Activated T-cell treated with anti-CD3 and anti-CD28 coated beads for 48 hours (primary cell): ENCODE measurements at places on chromosomes 7 and 10.
A peak's percentile ranks its signal among the peaks of the same experiment; 100 is the strongest.

DNA sequence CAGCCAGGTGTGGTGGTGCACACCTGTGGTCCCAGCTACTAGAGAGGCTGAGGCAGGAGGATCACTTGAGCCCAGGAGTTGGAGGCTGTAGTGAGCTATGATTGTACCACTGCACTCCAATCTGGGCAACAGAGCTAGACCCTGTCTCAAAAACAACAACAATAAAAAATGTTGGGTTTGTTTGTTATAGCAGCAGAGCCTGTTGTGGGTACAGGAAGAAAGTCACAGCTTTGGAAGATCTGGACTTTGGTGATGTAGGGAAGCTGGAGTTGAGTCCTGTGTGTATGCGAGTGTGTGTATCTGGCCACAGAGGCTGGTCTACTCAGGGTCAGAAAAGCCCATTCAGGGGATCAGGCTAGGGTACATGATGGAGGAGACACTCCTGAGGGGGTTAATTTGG lies 3.9 kb downstream of the GRID2IP start:
- no peak for DNase-seq

DNA sequence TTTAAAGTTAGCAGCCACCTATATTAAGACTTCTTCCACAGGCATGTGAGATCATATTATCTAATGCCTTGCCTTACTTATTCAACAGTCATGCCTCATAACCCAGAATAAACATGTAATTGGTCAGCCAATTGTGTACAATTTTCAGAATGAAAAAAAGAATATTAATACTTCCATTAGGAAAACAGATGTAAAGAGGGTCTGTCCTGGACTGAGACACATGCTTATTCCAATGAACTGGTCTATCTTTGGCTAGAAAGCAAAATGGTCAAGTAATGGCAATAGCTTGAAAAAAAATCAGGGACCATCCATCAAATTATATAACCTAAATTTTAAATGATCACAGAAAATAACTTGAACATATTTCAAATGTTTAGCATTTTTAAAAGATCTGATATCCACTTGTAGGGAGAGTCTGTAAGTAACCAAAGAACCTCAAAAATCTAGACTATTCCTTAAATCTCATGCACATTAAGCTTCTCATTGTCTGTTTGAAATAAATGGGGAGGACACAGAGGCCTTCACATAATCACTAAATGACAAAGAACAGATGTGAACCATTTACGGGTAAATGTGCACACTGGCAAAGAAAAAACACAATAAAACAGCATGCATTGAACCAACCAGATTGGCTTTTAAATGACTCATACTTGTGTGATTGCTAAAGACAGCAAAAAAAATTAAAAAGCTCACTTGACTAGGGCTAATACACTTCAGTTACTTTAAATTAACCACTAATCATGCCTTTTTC lies 568.8 kb upstream of the PCDH15 start:
- DNase-seq = no peak

DNA sequence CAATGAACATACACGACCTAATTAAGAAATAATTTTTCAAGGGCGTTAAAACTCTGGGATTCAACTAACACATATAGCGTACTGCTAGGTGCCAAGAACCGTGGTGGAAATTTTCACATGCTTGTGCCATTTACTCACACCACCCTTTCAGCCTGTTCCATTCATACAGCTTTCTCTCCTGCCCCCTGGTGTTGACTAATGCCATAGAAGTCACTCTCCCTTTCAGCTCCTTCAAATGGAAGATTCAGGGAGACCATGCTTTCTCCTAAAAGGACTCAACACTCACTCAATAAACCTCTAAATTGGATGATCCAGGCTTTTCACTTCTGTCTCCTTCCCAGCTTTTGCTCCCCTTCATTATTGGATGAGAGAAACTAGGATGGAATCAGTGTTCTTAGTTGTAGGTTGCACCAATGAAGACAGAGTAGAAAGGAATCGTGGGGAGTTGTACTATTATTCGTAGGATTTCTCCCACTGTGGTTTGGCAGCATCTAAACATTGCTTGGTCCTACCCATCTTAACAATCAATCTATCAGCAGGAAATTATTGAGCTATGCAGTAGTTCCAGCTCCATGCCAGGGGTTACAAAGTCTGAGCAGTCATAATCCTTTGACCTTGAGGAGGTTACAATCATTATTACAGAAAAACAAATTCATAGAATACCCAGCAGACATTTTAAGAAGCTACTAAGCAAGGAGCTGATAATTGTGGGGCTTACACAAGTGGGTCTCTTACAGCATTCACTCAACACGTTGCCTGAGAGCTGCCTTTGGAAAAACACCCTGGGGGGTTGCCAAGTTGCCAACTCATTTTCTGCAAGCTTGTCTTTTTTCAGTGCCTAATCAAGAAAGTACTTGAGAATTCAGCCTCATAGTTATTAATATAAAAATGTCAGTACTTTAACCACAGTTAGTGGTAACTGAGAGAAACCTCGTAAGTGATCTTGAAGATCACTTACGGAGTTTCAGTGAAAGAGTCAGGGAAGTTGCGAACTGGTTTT lies 2.8 kb upstream of the PPP1R3C start:
- DNase-seq = peak; percentile 12

- DNase-seq = no peak
Observed at GRCh38 chr7:85750454-85750949, 563.6 kb upstream of the SEMA3D start.

- no peak for DNase-seq
Observed at GRCh38 chr10:31645786-31646185, 282.8 kb downstream of the ARHGAP12 start.

GRCh38 chr10:33329178-33329577 lies 5.3 kb downstream of the NRP1 start:
- no peak for DNase-seq

DNA sequence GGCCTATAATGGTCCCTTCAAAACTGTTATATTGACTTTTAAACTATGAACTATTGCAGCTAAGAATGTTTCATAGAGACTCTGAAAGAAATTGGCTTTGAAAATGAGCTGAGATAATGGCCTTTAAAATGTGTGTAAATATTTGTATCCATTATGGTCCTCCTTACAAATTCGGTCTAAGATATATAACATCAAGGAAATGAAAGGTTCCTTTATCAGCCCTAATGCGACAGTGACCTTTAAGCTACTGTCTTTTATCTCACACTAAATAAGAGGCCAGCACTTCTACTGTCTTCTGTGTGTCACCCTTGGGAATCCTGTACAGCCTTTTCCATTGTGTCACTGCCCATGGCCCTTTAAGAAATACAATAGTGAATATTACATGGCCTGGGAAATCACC lies 19.5 kb downstream of the COL28A1 start:
- DNase-seq = no peak

- no peak for DNase-seq
Observed at GRCh38 chr7:27802999-27803398, 63.0 kb downstream of the TAX1BP1 start.

GRCh38 chr10:21758239-21758638 lies 224.2 kb downstream of the MLLT10 start:
- DNase-seq = no peak

DNA sequence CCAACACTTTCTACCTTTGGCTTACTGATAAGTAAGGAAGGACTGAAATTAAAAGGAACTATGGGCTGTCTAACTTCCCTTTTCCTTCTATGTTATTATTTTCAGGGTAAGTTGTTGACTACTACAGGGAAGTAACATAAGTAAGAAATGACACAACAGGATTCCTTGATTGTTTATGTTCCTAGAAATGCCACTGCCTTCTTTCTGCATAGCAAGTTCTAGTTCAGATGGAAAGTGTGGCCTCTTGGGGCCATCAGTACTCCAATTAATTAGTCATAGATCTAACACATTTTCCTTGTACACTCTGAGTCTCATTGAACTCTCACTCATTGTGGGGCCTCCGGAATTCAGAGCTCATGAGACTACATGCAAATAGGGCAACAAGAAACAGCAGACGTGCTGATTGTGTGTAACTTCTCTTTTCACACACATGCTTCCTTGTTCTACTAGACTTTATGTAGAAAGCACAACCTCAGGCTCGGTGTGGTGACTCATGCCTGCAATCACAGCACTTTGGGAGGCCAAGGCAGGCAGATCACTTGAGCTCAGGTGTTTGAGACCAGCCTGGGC lies 35.3 kb upstream of the HIBADH start:
- DNase-seq = no peak

- no peak for DNase-seq
Observed at GRCh38 chr7:42186151-42186550, 50.9 kb downstream of the GLI3 start.

GRCh38 chr7:33040803-33041516 lies 21.6 kb downstream of the NT5C3A start:
- DNase-seq = peak; percentile 29

DNA sequence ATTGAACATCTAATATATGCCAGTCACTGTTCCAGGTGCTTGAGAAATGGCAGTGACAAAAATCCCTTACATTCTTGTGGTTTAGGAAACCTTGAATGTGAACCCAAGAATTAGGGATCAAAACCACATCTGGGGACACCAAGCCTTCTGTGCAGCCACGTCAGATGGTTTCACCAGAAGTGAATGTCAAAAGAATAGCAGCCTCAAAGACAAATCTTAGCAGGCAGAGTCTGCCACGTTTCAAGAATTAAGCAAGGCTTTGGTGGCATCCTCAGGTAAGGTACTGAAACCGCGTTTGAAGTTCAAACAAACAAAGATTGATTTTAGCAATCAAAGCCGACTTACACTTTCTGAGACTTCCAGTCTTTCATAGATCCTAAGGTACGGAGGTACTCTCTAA lies 225.5 kb upstream of the GNAI1 start:
- DNase-seq = no peak

DNA sequence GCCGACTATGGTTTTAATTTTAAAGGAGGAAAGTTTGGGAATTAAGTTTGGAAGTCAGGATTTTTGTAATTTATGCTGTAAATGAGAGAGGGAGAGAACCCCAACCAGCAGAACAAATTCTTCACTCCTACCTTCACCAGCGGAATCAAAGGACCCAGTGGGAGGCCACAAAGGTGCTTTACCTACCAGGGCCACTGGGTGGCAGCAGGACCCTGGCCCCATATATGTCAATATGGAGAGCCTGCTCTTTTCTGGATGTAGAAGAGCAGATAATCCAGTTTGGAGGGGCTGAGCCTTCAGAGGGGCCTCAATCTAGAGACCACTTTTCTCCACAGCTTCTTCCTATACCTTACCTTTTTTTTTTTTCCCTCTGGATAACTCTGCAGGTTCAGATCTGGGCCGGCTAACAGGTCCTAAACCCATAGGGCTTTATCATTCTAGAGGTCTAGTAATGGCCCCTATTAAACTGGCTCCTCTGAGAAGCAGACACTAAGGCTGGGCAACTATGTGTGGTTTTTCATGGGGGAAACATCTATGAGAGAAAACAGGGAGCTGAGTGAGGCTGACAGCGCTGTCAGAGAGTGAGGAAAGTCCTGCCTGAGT lies 8.5 kb upstream of the SCD start:
- peak; percentile 71 for DNase-seq

- no peak for DNase-seq
Observed at GRCh38 chr7:151453326-151453791, 13.4 kb upstream of the CRYGN start.

GRCh38 chr7:128934361-128935341 lies 3.1 kb upstream of the IRF5 start:
- no peak for DNase-seq

GRCh38 chr10:132587175-132587574 lies 49.6 kb downstream of the INPP5A start:
- no peak for DNase-seq

DNA sequence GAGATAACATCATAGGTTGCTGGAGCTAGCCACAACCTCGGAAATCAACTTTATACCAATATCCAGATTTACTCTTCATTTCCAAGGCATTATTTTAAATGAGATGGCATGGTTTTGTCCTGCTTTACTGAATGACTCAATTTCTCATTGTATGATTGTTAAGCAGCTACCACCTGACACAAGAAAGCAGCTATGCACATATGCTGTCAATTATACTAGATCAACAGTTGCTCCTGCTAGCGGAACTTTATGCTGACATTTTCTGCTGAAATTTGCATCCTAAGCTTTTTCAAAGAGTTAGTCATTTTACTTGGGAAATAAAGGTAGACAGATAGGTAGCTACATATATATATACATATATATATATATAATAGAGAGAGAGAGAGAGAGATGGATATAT lies 8.9 kb upstream of the CH25H start:
- DNase-seq = no peak

- DNase-seq = no peak
Observed at GRCh38 chr7:97298561-97298960, 181.1 kb downstream of the SDHAF3 start.

DNA sequence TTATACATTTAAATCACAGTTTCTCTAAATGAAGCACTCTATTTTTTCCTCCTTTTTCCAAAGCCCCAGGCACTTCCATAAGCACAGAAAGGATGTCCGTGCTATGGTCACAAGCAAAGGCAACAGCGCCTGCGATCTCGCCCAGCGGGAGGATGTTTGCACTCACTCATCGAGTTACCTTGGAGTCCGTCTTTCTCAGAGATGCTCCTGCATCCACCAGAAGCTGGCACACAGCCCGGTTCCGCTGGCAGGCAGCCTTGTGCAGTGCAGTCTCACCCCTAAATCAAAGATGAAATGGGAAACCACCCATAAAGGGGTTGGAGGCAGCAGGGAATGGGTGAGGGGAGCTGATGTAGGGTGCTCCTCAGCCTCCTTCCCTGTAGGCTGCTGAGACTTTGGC lies 51.9 kb upstream of the PTN start:
- no peak for DNase-seq

GRCh38 chr7:54846273-54846672 lies 87.3 kb upstream of the SEC61G start:
- DNase-seq = no peak

- no peak for DNase-seq
Observed at GRCh38 chr10:122544493-122544892, 16.1 kb upstream of the DMBT1 start.

GRCh38 chr10:47104786-47105385 lies 193.7 kb downstream of the PTPN20 start:
- no peak for DNase-seq

DNA sequence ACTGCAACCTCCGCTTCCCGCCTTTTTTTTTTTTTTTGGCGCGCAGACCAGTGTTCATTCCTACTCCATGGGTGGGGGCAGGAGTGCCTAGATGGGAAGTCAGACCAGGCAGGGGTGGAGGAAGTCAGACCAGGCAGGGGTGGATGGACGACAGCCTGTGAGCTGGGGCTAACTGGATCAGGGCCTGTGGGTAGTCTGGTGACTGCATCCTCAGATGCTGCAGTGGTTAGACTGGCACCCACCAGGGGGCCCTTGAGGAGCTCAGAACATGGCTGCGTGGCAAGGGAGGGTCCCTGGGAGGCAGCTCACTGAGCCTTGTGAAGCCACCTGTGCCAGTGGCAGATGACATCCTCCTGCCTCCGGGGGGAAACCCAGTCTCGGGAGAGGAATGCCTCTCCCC lies 35.1 kb downstream of the RCC1L start:
- DNase-seq = no peak
